ENCODE measurements at places on chromosomes 5 and 9. TPM values are rescaled to one million over a fixed set of nuclear protein-coding genes. Genes with fewer than 3 reads are reported as not detected.

Gene KIF24
- total RNA-seq, result 6.5 TPM

Gene IL5
- total RNA-seq, result not detected

Gene TSC1
- 23.6 TPM for total RNA-seq

Gene IRX4
- total RNA-seq, result not detected

Gene PCSK1
- total RNA-seq, result not detected

Gene PTGS1
- total RNA-seq, result 0.62 TPM

Gene BTNL8
- 0.12 TPM for total RNA-seq

Gene VLDLR
- total RNA-seq, result 9.3 TPM

Gene STK32A
- total RNA-seq, result not detected

Gene CDH9
- not detected for total RNA-seq

Gene ZNF883
- total RNA-seq, result 1.9 TPM

Gene CLIC3
- total RNA-seq, result not detected

Gene ANGPTL2
- not detected for total RNA-seq

Gene C1QTNF2
- total RNA-seq, result not detected

Gene BTNL3
- not detected for total RNA-seq

Gene HTR4
- not detected for total RNA-seq

Gene RABL6
- 88.3 TPM for total RNA-seq

Gene ZDHHC11B
- total RNA-seq, result not detected

Gene NRG2
- 0.14 TPM for total RNA-seq

Gene AUH
- 12.4 TPM for total RNA-seq
